Amniotic stem cell (primary cell): ENCODE measurements at places on chromosomes 12 and 14.
A peak's percentile ranks its signal among the peaks of the same experiment; 100 is the strongest.

DNA sequence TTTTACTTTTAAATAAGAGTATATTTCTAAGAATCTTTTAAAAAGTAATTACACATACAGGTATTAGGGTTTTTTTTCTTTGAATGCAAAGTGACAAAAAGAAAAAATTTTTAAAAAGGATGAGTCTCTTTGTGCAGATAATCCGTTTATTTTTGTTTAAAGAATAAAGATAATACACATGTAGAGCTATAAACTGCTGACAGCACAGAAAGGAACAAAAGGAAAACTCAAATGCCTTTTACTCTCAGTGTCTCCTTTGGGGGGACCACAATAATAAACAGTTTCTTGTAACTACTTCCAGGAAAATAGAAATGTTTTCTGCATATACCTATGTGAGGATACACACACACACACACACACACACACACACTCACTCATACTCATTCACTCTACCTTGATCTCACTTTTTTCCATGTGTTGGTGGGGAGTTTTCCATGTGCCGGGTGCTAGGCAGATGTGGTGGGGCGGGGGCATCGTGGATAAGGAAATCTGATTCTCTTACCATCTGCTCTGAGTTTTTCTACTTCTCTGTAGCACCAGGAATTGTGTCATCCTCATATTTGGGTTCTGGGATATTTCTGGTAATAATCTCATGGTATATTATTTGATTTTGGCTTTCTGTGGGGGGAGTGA is 58.1 kb downstream of the KCTD10 start:
- DNase-seq: no peak

GRCh38 chr14:23938823-23939222 is 14.7 kb upstream of the DHRS4 start:
- no peak for DNase-seq

DNA sequence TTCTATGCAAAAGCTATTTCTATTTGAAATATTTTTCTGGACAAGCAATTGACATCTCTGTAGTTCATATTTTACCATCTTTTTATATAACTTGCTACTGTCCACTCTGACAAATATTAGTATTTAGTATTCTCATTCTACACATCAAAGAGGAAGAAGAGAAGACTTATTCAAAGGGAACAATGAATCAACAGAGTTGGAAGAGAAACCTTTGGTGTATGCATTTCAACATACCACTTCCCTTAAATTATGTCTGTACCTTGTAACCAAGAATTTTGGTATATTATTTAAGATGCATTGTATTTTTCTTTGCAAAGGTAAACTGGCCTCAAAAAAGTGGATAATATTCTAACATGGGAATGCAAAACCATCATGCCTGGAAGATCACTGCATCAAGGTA is 72.1 kb upstream of the DUSP6 start:
- no peak for DNase-seq

DNA sequence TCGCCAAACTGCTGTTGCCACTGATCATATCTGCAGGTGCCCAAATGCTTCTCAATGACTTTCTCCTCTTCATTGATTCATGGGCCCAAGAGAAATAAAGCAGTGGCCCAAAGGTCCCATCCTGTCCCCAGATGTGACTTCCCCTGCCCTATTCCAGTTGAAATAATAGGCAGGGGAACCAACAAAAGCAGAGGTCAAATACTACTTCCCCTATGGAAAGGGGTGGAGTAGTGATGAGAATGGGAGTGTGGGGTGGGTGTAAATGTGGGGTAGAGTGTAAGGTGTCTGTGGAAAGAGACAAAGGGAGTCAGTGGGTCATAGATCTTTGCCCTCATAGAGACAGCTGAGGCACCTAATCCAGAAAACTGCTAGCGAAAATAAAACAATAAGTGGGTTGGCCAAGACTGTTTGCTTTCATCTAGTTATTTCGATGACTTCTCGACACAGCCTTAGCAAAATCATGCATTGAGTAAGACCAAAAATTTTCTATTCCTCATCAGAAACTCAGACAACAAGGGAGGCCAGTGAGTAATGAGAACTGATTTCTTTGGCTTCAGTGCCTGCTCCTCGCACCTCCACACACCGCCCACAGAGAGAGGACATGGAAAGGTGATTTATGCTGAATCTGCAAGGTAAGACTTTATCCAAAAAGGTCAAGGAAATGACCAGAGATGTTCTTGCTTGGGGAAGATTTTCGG is 10.9 kb upstream of the IL22 start:
- no peak for DNase-seq

DNA sequence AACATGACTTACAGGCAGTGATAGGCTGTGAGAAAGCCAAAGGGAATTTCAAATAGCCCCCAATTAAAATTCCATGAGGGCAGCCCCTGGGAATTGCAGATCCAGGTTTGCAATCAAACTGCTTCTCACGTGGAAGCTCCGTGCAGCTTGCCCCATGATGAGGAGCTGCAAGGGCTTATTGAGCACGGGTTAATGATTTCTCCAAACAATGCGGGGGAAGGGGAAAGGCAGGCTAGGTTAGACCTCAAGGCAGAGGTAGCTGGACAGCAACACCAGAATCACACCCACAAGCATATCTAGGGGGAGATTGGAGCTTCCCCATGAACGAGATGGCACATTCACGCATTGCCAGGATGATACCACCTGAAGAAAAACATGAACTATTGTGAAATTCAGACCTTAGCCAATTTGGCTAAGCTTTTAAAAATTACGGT is 5.0 kb upstream of the DUSP6 start:
- DNase-seq: no peak

GRCh38 chr12:62660756-62661155 is 194.1 kb downstream of the MON2 start:
- no peak for DNase-seq

- no peak for DNase-seq
Observed at GRCh38 chr12:96099421-96099820, 64.0 kb upstream of the LTA4H start.

DNA sequence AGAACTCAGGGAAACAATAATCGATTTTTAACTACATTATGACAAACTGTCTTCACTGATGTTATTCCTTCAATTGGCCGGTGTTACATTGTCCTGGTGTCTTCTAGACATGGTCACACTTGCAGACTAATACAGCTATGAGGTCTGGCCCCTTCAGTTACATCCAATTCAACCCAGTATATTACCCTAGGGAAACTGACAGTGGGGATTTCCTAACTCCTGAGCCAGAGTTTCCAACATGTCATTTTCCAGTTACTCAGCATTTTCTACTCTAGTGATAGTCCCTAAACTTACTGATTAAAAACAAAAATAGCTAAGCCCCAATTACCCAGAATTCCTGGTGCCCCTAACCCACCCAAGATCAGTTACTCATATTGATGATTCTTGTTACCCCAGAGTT is 21.1 kb downstream of the IFNG start:
- no peak for DNase-seq

- no peak for DNase-seq
Observed at GRCh38 chr12:29283969-29284700, 96.8 kb downstream of the ERGIC2 start.

GRCh38 chr14:100291305-100292075 is 14.8 kb downstream of the SLC25A29 start:
- DNase-seq: no peak

GRCh38 chr14:101063121-101063520 is 159.6 kb upstream of the RTL1 start:
- DNase-seq: no peak

DNA sequence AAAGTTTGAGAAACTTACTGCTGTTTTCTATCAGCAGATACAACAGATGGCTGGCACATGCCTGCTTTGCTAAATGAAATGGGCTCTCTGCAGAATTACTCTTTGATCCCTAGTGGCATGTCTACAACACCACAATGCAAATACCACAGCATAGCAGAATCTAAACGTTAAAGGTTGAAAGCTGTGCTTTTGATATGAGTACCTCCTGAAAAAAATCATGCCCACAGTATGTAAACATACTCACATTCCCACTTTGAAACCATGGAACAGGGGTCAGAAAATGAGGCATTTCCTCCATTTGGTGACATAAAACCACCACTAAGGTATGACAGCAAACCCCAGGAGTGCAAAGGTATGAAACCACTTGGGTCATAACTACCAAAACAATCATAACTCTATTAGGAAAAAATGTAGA is 7.5 kb downstream of the WIF1 start:
- DNase-seq: no peak

- DNase-seq: no peak
Observed at GRCh38 chr12:47234576-47235141, 154.9 kb upstream of the AMIGO2 start.

- DNase-seq: no peak
Observed at GRCh38 chr12:81086342-81086741, 8.5 kb downstream of the ACSS3 start.

DNA sequence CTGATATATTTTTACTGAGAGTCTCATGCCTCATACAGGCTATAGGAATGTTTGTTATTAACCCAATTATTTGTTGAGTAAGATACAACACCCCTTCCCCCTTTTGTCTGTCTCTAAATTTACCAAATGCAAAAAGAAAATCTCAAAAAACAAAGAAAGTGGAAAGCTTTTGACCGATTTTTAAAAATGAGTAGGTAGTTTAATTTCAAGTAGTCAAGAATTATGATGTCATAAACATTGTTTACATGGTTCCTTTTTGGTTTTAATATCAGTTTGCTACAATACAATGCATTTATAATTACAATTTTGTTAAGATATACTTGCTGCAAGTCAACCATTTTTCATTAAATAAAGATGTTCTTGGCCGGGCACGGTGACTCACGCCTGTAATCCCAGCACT is 84.7 kb upstream of the HMGA2 start:
- no peak for DNase-seq

GRCh38 chr14:24437020-24437735 is 5.4 kb downstream of the SDR39U1 start:
- no peak for DNase-seq

GRCh38 chr14:77961847-77962580 is 162.1 kb downstream of the ADCK1 start:
- no peak for DNase-seq

- DNase-seq: no peak
Observed at GRCh38 chr12:24752763-24753462, 196.0 kb downstream of the BCAT1 start.

DNA sequence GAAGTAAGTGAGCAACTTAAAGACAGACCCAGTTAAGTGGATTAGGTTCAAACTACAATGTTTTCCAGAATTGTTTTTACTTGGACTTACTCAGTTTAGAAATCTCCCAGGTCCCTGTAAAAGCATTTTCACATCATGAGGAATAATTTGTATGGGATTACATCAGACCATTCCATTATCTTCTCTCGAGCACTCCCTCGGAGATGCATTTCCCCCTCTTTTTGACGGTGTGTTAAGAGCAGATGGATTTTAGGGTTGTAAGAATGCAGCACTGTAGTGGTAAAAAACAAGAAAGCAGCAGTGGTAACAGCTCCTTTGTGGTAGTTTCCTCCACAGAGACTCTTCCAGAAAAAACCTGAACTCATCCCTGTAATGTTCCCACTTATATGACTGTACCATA is 488.4 kb downstream of the BCAT1 start:
- DNase-seq: no peak

GRCh38 chr12:104049903-104050356 is at the start of gene GLT8D2:
Gene GLT8D2, minus strand, starts transcription at chr12:104050187. Its CDS starts 30,539 bp downstream, at chr12:104019648.
- peak; percentile 70 for DNase-seq

DNA sequence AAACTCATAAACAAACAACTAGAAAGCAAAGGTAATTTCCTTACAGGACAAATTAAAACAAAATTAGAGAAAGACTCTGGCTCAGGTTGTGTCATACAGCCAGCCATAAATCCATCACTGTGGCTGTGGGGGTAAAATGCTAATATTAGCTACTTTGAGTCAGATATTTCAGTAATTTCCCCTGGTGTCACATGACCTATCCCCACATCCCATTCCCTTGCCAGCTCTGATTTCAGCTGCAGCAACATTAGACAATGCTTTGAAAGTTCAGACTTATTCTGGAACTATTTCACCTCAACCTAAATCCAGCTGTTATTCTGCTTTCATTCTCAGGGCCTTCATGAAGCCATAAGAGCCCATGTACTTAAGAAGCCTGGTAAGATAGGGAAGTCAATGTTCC is 55.3 kb downstream of the RPL10L start:
- DNase-seq: no peak

- DNase-seq: no peak
Observed at GRCh38 chr12:91213-91612, 24.6 kb downstream of the IQSEC3 start.

DNA sequence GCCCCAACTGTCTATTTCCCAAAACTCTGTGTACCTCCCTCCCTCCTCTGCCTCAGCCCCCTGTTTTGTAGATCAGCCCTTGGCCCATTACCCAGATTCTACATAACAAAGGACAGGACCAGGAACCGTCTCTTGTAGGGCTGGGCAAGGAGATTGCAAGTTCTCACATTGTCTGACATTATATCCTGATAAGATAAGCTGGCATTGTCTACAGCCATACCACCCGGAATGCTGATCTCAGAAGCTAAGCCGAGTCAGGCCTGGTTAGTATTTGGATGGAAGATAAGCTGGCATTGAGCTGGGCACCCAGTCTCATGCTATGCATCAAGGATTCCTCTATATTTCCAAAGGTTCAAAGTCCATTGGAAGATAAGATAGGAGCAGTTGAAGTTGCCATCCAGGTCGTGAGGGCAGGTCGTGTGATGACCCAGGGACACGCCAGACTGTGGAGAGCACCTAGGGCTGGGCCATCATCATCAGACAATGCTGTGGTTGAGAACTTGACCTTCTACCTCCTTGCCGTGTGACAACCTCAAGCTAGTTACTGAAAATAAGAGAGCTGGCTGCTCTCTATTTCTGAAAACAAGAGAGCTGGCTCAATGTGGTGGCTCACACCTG is 29.5 kb downstream of the PHETA1 start:
- DNase-seq: no peak

- no peak for DNase-seq
Observed at GRCh38 chr12:103333676-103334075, 162.1 kb downstream of the C12orf42 start.

DNA sequence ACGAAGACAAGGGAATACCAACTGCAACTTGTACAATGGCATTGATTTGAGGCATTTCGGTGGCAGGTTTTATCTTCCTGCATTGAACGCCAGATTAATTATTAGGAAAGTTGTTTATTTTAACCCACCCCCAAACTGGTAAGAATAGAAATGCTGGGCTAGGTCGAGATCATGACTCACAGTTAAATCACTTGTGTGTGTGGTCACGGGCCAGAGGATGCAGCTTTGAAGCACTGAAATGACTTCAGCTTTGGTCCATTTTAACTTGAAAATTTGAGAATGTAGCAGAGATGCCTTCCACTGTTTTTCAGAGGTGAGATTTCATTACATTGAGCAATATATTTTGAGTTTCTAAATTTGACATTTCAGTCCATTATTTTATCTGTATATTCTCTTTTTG is 23.6 kb upstream of the KCNH3 start:
- peak; percentile 43 for DNase-seq

GRCh38 chr12:7241404-7242005 is 52.0 kb downstream of the PEX5 start:
- DNase-seq: no peak
